ENCODE measurements at places on chromosomes 7 and 10.

GRCh38 chr10:122054048-122055025 lies 65.4 kb downstream of the TACC2 start:
- DNase-seq: no peak

DNA sequence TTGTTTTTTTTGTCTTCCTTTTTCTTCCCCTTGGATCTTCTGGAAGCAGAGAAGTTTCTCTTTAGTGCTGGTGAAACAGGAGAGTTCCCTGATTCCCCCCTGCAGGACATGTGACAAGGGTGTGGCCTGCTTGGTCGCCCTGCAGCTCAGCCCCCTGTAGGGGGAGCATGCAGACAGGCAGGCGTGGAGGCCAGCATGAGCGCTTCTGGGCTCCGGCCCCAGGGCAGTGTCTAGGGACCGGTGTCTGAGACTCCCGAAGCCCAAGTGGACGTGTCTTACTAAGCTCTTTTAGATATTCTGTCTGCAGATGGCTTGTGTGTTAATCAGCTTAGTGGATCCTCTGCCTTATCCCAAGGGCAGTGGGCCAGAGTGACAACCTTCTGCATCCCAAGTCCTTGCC lies 26.1 kb downstream of the PRSS58 start:
- DNase-seq: no peak

- DNase-seq: no peak
These were observed 299.9 kb upstream of the LRRN3 start for GRCh38 chr7:110790992-110791391.

- peak; percentile 82 for DNase-seq
These were observed 126.2 kb downstream of the PRPF18 start for GRCh38 chr10:13712837-13713581.

- peak; percentile 87 for DNase-seq
These were observed 419.8 kb downstream of the GRID1 start for GRCh38 chr10:85946713-85947326.

- DNase-seq: no peak
These were observed 193.7 kb downstream of the RELN start for GRCh38 chr7:103795787-103796186.

- DNase-seq: no peak
These were observed 153.5 kb downstream of the ARHGAP12 start for GRCh38 chr10:31774928-31775650.

- DNase-seq: no peak
These were observed 505.6 kb upstream of the MKI67 start for GRCh38 chr10:128631801-128632241.

DNA sequence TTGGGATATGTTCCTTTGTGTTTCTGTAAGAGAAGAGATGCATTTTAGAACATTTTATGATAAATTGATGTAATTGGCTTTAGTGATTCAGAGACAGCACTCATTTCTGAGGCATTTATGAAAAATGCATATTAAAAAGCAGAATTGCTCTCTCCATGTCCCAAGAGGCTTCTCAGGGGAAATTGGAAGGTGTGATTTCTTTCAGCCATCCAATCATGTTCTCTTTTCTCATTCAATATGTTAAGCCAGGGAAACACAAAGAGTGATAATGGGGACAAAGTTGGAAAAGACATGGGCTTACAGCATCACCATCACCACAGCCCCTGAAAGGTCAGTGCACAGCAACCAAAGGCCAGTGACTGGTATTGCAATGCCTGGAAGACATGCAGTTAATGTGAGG lies 129.9 kb upstream of the COL1A2 start:
- no peak for DNase-seq

DNA sequence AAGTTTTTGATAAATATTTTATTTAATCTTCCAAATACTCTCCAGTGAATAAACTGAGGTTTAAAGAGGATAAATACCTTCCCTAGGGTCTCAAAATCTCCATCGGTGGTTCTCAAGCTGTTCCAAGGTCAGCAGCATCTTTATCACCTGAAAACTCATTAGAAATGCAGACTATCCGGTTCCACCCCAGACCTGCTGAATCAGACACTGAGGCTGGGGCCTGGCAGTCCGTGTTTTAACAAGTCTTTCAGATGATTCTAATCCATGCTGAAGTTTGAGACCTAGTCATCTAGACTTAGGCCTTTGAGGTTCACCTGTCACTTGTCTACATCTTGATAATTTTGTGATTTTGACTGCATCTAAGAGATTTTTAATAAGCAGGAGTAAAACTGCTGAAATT lies 37.5 kb downstream of the PLEKHA8 start:
- DNase-seq: no peak

GRCh38 chr7:27173511-27173955 lies 587 bp downstream of the HOXA10 start:
- DNase-seq: no peak

All from GM12878 (cell line).